NT2/D1 (cell line): ENCODE measurements at places on chromosomes 5 and 9.
A peak's percentile ranks its signal among the peaks of the same experiment; 100 is the strongest.

DNA sequence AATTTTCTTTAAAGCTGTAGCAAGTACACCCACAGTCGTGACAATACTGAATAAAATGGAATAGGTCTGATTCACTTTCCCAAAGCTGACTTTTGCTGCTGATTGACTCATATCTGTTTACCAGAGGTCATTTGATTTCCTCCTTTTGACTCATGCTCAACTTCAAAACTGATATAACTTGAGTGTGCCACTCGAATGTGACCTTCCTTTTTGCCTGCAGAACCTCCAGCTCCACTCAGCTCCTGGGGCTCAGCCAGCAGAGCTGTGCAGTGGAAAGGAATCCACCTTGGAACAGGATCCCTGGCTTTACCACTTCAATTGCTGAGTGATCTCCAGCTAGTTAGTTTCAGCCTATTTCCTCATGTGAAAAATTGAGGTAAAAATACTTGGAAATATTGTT lies 84.1 kb downstream of the FEM1C start:
- DNase-seq, result no peak

DNA sequence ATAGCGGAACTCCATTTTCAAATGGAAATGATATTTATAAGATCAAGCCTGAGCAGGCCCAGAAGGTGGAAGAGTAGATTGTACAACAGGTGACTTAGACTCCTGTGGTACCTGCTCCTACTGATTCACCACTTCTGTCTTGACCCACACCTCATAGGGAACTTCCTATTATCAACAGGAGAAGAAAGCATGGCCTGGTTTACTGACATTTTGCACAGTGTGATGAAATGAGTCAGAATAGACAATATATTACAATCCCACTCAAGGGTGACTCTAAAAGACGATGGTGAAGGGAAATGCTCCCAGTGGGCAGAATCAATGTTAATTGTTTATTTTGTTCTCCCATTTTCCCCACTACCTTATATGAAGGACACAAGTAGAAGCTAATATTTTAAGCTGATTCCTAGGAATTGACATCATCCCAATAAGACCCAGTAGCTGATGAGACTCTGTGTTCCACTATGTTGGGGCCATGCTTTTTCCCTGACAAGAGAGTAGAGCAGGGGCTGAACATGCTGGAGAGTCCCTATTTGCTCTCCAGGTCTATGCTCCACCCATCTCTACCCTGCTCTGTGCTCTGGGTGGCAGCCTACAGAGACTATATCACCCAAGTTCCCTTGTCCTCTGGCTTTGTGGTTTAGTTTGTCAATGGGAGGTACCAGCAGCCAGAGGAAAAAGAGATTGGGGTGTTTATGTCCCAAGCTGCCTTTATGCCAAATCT lies 163.4 kb upstream of the FSTL4 start:
- DNase-seq, result no peak

DNA sequence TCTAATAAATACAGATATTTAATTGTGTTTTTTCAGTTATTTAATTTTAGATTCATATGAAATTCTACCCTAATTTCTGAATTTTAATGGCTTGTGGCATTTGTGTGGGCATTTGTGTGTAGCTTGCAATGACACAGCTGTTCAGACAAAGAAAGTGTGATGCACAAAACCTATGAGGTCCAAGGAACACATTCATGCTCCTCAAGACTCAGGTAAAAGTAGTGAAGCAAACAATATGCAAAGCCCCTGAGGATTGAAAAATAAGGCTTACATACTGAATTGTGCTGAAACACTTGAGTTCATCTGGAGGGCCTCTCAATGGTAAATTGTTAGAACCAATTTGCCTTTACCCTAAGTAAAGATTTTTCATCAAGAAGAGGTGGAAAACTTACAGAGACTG lies 28.1 kb downstream of the IL7R start:
- no peak for DNase-seq

DNA sequence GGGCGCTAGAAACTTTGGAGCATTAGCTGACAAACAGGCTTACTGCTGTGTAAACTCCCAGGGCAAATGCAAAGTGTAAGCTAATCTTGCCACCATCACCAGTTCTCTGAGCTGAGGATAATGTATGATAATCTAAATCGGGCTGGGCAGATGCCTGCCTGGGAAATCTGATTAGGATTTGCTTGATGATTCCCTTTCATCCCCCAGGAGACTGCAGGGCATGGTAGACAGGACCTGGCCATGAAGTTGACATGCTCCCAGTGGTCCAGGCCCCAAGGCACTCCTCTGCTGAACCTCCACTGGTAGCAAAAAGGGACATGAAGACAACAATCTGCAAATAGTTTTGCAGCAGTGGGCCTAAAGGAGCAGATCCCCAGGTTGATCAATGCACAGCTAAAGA lies 317.5 kb downstream of the SPOCK1 start:
- no peak for DNase-seq

DNA sequence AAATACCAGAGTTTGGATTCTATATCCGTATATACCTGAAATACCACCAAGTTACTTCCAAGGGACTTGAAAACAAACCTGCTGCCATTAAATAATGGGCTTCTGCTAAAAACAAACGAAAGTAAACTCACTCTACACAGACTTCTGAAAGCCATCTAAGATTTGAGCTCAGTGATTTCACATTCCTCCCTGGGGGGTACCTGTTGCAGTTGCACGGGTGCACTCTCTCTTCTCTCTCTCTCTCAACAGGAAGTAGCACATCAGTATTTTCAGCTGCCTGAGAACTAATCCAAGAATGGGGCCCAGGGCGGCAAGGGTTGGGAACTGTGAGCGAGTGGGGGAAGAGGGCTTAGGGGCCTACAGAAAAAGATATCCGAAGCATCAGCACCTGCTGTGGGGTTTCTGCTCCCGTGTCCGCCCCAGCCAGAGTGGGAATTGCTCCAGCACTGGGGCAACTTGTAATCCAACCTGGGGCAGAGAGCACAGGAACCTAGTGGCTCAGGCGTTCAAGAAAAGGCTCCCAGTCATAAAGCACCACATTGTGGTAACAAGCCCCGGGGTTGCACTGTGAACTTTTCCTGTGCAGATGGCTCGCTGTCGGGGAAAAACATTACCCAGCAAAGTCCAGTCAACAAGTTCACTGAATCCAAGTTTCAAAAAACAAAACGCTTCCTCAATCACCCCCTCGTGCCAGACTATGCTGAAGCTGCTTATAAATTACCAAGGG lies 99.8 kb downstream of the EFNA5 start:
- DNase-seq, result no peak

- DNase-seq, result peak; percentile 42
Measured at GRCh38 chr5:66769839-66770617, 173.8 kb downstream of the MAST4 start.

GRCh38 chr5:109656829-109657228 lies 32.9 kb upstream of the MAN2A1 start:
- no peak for DNase-seq

GRCh38 chr9:128128836-128129590 lies 1.5 kb upstream of the PTGES2 start:
- no peak for DNase-seq

DNA sequence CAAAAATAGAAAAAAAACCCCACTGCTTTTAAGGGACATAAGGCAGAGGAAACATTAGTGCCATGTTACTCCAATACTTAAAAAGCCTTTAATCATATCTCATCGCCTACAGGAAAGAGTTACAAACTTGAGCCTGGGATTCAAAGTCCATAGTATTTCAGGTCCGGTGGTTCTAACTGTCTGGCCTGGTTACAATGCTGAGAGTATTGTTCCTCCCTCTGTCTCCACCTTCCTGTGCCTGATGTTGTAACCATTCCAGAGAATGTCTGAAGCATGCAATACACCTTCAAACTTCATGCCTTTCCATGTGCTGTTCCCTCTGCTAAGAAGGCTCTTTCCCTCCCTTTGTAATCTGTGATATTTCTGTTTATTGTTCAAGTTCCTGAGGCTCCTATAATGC lies 41.6 kb upstream of the SLC36A2 start:
- no peak for DNase-seq

DNA sequence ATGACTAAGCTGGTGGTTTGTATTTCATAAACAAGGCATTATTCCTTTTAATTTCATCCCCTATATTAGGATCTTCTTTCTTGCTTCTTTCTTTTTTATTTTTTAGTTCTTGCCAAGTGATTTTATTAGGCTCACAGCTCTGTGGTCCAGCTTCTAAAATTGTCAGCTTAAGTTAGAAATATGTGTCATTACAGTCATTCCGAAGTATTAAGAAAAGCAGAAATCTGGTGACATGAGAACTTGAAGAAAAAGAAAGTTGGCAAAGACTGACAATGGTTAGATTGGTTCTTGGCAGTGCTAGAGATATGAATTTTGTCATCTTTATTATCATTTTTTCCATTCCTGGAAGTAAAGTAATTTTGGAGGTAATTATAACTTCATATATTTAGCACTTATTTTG lies 166.5 kb upstream of the PRR16 start:
- DNase-seq, result no peak

DNA sequence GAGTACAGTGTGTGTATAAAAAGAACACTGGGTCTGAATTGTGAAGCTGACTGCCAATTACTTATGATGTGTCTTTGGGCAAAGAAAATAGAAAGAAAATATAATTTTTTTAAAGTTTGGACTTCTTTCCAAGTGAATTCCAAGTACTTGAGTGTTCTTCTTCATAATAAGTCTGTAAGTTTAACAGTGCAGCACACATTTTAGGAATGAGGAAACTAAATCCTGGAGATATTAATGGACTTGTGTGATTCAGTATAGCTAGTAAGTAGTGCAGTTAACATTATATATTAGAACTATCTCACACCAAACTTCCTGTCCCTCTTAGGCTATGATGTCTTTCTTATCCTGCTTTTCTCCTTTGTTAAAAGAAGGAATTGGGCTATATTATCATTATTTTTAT lies 1953.8 kb downstream of the MAT2B start:
- DNase-seq, result no peak

DNA sequence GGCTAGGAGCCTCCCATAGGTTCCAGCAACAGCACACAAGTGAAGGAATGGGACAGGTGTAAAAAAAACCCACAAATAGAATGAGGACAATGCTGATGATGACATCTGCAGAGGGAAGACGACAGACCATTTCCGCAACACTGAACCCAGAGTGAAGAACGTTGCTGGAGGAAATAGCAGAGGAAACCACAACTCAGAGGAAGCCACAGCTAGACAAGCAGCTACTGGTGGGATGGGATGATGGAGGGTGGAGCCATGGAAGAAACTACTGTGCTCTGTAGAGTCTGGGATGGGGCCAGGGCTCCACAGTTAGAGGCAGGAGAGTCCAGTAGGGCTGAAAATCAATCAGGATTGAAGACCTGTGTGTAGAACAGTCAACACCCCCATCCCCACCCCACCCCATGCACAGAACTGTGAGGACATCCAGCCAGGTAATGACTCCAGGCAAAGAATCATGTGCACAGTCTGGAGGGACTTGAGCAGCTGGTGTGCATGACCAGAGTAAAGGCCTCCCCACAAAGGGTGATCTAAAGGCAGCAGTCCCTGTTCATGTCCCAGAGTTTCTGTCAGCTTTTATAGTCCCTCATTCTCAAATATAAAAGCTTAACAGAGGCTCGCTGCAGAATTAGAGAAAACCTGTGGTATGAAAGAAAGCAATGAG lies 65.2 kb upstream of the SPIN1 start:
- no peak for DNase-seq

DNA sequence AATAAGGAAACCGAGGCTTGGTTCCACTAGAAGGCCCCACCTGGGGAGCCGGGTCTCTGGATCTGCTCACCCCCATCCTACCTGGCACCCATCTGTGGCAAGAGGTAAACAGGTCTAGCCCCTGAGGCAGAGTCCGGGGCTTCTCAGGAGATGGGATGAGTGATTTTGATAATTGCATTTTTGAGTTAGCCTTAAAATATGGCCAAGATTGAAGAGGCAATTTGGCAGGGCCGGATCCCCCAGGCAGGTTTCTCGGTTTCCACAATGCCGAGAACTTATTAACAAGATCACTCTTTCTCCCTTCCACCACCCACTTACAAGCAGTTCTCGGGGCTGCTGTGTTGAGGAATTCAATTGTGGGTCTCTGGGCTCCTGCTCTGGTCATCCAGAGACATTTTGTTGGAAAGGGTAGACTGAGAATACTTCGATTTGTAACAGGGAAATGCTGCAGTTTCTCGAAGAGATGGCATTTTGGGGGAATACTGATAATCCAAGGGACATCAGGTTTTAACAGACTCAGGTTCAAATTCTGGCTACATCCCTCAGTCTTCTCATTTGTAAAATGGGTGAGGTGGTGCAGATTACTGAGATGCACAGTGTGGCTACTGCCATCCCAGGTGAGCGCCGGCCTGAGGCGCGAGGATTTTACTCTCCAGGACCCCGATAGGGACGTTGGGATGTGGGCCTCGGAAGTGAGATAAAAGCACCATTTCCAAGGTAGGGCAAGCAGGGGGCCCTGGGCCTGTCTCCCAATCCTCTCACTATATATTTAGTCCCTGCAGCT lies 194.2 kb downstream of the CDK5RAP2 start:
- DNase-seq, result no peak

DNA sequence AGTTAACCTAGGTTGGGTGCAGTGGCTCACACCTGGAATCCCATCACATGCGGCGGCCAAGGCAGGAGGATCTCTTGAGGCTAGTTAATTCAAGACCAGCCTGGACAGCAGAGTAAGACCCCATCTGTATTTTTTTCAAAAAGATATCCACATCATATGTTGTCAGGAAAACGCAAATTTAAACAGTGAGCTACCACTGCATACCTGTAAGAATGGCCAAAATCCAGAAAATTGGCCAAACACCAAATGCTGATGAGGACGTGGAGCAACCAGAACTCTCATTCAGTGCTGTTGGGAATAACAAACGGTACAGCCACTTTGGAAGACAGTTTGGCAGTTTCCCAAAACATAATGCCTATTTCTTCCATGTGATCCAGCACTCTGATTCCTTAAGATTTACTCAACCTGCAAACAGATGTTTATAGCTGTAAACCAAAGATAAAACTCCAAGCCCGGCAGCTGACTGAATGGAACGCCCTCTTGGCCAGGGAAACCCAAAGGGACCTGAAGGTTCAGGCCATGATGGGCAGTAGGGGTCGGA lies 12.4 kb downstream of the CEL start:
- DNase-seq, result no peak
